ENCODE measurements at places on chromosomes 2 and 18.
A peak's percentile ranks its signal among the peaks of the same experiment; 100 is the strongest.

- no peak for ATAC-seq
These were observed 38.9 kb upstream of the ATP6V1B1 start for GRCh38 chr2:70896765-70897202.

- ATAC-seq, result no peak
These were observed 274.8 kb upstream of the TRIB2 start for GRCh38 chr2:12441750-12442475.

- no peak for ATAC-seq
These were observed 897.2 kb downstream of the TSN start for GRCh38 chr2:122652670-122653069.

DNA sequence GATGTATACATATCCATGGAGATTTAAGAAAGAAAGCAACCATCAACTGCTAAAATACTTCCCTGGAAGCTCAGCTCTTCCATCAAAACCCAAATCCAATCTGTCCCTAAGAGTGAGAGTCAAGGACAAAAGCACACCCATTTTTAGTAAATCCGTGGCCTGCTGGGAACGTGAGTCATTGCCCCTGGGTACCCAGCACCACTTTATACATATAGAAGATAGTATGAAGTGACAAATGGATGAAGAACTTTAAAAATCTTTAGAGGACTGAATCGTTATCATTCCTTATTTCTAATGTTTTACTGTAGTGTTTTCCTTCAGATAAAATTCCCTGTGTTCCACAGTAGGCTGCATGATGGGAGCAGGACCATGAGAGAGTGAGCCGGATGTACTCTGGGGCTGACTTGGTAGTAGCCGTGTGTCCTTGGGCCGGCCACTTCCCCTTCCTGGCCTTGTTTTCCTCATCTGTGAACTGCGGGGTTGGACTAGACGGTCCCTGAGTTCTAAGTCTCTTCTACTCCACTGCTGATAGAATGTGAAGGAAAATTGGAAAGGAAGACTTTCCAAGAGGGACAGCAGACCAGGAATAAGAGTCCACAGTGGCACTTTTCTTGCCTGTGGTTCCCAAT, 28.5 kb upstream of the CEP68 start:
- ATAC-seq, result no peak

GRCh38 chr2:42378415-42378814, 17.4 kb upstream of the COX7A2L start:
- ATAC-seq, result no peak

GRCh38 chr2:204973616-204974015, 428.3 kb downstream of the PARD3B start:
- no peak for ATAC-seq

DNA sequence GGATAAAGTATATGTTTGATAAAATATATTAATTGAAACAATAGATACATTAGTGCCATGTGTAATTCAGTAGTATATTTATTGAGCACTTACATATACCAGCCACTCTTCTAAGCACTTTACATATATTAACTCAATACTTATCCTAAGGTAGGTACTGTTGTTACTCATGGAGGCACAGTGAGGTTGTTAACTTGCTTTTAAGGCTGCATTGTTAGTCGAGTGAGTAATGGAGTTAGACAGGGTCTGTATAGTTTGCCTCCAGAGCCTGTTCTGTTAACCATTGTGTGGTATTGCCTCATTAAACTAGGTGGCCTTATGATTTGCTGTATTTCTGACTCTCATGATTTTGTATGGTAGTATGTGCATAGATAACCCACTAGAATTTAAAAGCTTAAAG, 44.2 kb downstream of the LCLAT1 start:
- no peak for ATAC-seq

- ATAC-seq, result no peak
These were observed 42.5 kb downstream of the TEX44 start for GRCh38 chr2:231634951-231635875.

- ATAC-seq, result peak; percentile 81
These were observed 101.4 kb downstream of the TMEM18 start for GRCh38 chr2:575727-576236.

DNA sequence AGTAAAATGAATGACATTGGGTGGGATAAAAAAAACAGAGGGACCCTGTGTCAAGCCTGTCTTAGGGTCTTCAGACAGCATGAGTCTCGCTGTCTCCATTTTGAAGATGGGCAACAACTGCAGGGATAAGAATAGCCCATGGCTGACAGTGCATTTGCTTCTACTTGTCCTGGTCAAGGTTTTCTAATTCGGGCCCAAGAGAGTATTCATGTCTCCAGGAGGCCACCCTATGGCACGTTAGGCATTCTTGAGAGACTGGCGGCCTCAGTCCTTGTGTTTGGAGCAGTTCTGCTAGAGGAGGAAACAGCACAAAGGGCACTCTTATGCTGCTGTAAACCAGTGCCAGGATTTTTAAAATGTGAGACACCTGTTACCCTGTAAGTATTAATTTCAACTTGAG, 9.5 kb upstream of the MYL1 start:
- ATAC-seq, result no peak

GRCh38 chr2:15023221-15023620, 390.7 kb downstream of the LRATD1 start:
- ATAC-seq, result no peak

DNA sequence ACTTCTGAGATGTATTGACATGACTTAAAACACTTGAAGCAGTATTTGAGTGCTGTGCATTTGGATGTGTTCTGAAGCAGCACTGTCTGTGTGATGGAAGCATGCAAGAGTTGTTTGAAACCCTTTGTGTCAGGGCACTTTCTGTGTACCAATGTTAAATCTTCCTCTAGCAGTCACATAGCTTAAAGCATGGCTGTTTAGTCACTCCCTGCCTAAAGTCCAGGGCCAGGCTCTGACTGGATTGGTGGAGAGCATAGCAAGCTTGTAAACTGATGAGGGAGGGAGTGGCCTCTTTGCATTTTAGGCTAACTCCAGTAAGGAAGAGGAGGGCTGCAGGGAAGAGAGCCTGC, 73.5 kb downstream of the MYO1B start:
- no peak for ATAC-seq

- ATAC-seq, result no peak
These were observed 1539.5 kb upstream of the CELF4 start for GRCh38 chr18:39105104-39105503.

DNA sequence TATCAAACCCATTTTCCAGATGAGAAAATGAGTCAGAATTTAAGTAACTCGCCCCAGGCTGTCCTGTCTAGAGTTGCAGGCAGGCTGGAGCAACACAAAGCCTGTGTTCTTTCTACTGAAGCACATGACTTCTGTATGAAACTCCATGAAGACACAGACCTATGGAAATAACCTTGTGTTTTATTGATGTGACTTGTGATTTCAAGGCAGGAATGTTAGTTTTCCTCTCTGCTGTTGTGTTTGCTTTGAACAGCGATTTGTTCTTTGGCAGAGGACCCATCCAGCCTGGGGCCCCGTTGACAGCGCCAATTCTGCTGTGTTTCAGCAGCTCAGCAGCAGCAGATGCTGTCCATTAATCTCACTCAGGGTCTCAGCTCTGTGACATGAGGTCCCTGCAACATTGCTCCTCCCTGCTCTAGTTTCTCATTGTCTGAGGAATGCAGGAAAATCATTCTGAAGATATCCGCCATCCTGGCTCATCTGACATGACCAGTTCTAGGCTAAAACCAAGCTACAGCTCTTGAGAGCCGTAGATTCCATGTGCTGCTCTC, 344.3 kb upstream of the RAB12 start:
- no peak for ATAC-seq

GRCh38 chr2:105952131-105952530, 207.4 kb downstream of the NCK2 start:
- no peak for ATAC-seq

DNA sequence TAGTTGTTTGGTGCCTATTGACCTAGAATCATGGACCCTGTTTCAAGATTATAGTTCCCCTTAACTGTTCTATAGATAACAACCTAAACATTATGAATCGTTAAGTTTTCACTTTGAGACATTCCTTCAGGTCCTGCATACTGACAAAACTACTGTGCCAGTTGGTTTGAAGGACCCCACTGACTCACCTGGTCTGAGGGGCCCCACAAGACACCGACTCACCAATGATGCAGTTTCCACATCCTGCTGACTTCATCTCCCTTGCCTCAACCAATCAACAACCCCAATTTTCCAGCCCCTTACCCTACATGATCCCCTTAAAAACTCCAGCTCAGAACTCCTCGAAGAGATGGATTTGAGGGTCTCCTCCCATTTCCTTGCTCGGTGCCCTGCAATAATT, 89.6 kb upstream of the CCDC141 start:
- ATAC-seq, result no peak

DNA sequence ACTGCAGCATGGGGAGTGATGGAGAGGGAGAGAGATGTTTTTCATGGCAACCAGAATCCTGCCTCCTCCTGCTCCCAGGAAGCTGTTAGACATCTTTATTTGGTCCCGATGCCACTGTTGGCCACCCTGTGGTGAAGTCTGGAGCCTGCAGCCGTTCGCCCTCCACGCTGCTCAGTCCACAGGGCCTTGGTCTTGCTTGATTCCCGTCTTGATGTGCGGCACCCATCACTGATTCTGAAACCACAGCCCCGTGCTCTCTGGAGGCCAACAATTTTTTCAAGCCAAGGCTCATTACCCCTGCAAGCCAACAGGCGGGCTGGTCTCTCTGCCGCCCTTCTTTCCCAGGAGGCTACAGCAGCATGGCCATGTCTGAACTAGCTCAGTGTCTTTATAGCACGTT, 24.5 kb downstream of the SIGLEC15 start:
- no peak for ATAC-seq

DNA sequence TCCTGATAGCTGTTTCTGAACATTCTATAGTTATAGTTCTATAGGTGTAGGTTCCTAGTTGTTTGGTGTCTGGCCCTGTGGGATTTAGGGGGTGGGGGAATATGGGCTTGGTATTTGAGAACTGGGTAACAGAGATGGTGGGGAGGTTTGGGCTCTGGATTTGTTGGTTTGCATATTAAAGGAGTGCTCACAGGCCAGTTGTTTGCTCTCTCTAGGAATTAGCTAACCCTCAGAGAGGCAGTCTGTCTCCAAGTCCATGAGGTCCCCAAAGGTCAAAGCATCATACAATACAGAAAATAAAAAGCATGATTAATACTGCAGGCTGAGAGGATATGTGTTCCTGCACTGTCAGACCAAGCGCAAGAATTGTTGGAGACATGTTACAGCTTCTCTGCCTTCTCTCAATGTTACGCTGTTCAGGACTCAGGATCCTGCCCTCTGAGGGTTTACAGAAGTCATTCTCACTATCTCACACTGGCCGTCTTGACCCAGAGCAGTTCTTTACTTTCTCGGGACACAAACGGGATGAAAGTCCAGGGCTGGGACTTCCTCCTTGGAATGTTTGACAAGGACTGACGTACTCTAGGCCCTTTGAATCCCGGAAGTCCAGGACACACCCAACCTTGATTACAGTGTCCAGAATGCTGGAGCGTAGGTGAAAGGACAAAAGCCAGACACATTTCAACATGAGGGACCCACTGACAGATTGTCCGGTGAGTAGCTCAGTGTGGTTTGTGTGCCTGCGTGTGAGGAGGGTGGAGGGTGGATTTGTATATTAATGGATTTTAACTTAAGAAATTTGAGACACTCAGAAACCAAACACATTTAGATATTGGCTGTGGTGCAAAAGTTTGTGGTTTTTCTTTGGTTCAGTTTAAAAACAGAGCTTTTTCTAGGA, at the start of gene NOSTRIN:
Gene NOSTRIN (plus strand): TSS at position 677 of the 898 bp plus-strand sequence. CDS start 10 bp downstream, at position 687.
- peak; percentile 70 for ATAC-seq

DNA sequence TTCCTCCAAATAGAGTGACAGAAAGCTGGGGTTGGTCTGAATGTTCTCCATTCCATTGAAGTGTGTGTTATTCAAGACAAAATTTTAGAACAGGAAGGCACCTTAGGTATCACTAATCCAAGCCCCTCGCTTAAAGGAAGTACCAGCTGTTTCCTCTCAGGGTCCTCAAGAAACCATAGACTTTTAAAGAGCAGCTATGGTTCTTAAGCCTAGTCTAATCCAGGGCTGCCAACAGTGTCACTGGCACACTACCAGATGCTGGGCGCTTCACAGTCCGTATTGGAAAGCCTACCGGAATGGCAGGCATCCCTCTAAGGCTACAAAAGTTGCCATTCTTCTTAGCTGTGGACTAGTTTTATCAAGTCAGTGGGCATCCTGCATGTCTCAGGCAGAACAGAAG, 1.9 kb downstream of the NEMP2 start:
- ATAC-seq, result no peak

GRCh38 chr2:231672617-231673347, 35.5 kb upstream of the PTMA start:
- ATAC-seq, result peak; percentile 34

DNA sequence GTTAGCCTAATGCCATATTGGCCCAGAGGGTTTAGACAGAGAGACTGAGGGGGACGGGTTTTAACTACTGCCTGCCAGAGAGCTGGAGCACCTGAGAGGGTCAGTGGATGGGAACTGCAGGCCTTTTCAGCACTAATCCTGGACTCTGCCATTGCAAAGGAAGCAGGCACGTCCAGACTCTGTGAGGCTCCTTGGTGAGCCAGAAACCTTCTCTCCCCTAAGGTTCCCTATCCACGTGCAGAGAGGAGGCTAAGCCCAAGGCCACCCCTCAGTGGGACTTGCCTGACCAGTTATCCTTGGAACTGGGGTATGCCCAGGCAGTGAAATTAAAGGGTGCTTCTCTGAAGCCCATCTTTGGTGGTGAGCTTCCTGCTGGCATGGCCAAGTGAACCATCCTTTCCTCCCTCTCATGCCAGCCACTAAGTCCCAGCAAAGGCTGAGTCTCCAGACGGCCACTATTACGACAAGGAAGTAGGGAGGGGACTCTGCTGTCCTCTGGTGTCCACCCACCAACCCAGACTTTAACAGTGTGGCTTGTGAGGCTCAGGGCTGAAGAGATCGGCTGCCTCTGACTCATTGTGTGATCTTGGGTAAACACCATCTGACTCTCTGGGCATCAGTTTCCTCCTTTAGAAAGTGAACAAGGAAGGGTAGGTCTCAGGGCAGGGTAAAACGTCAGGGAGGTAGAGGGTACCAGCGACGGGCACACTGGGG, 3.9 kb upstream of the MLPH start:
- peak; percentile 42 for ATAC-seq

- ATAC-seq, result peak; percentile 85
These were observed 47.9 kb downstream of the COL3A1 start for GRCh38 chr2:189022053-189022481.

DNA sequence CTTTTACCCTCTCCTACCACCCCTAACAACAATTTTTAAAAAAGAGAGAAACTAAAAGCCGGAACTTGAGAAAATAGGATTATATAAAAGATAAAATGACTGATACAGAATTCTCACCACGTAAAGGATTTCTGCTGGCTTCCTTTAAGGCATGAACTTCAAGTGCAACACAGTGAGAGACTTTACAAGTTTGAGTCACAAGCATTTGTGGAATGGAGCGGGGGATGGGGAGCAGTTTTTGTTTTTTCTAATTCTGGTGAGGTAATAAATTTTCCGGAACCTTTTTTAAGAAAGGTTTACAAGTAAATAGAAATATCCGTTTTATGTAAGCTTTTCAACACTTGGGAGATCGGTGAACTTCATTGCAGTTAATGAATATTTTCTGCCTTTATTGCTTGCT, 1.8 kb upstream of the CDH2 start:
- ATAC-seq, result no peak

GRCh38 chr2:1620081-1620480, 124.2 kb downstream of the PXDN start:
- ATAC-seq, result no peak

DNA sequence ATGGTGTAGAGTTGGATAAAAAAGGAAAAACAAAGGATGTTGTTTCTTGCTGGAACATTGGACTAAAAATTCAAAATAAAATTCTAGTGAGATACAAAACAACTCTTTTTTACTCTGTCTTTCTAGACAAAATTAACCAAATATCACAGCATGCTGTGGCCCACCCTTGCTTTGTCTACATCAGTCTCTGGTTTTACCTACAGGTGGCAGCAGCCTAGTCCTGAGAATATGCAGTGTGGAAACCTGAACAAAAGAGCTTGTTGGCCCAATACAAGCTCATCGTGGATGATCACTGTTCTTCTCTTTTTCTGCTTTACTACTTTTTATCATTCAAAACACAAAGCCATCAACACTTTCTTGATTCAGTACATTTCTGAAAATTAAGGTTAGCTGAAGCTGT, 210.4 kb downstream of the CDH19 start:
- ATAC-seq, result no peak
